NCI-H510A (cell line): ENCODE measurements at places on chromosomes 1 and 21.

GRCh38 chr1:209190591-209191261 lies 392.8 kb upstream of the CAMK1G start:
- DNase-seq: no peak

DNA sequence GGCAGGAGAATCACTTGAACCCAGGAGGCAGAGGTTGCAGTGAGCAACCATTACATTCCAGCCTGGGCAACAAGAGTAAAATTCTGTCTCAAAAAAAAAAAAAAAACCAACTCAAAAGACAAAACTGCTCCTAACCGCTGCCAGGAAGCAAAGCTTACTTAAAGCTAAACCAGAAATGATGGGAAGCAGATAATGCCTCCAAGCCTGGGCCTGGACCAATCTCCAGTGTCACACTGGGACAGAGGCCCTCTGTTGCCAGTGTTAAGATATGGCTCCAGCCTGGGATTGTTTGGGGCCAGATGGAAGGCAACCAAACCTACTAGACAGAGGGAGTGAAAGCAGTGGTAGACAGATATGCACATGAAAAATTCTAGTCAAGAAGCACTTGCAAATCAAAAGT lies 36.9 kb downstream of the NSL1 start:
- DNase-seq: no peak

GRCh38 chr1:231803353-231803752 lies 176.8 kb downstream of the DISC1 start:
- DNase-seq: no peak

- DNase-seq: no peak
These were observed 81.0 kb downstream of the MIS18A start for GRCh38 chr21:32197896-32198295.

- peak; percentile 86 for DNase-seq
These were observed at the start of gene CDC42SE1 for GRCh38 chr1:151059109-151060006. CDC42SE1 (minus strand) TSS chr1:151059622; CDS start chr1:151055730, 3,892 bp downstream.

GRCh38 chr1:204613636-204614035 lies 71.9 kb downstream of the LRRN2 start:
- no peak for DNase-seq

GRCh38 chr1:44113095-44113609 lies 5.5 kb upstream of the KLF17 start:
- no peak for DNase-seq

GRCh38 chr1:921011-921837 lies 2.5 kb upstream of the SAMD11 start:
- DNase-seq: peak; percentile 78

DNA sequence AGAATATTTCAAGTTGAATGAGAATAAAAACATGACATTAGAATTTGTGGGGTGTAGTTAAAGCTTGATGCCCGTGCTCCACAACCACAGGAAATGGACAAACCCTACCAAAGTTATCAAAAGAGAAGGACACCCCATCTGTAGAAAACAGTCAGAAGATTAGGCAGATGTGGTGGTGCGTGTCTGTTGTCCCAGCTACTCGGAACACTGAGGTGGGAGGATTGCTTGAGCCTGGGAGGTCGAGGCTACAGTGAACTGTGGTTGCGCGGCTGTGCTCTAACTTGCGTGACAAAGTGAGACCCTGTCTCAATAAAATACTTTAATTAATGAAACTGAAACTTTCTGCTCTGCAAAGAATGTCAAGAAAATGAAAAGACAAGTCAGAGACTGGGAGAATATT lies 1.5 kb upstream of the SPATC1L start:
- DNase-seq: no peak

DNA sequence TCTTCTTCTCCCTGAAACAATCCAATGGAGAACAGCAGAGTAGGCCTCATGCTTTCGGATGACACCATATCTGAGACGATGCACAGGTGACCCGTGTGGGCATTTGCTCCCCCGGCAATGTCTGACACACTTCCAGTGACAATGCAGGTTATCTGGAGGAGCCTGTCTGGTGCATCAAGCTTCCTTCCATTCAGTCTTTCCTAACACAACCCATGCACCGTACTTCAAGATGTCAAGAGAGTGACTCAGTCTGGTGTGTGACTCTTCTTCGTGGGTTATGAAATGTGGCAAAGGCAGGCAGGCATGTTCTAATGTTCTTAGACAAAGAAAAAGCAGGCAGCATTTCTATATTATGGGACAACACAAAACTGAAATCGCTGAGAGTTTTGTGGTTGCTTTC lies 159.1 kb downstream of the EDEM3 start:
- DNase-seq: no peak

GRCh38 chr1:18972531-18972930 lies 16.1 kb upstream of the IFFO2 start:
- no peak for DNase-seq

GRCh38 chr1:67941746-67942145 lies 108.5 kb upstream of the GNG12 start:
- DNase-seq: no peak

DNA sequence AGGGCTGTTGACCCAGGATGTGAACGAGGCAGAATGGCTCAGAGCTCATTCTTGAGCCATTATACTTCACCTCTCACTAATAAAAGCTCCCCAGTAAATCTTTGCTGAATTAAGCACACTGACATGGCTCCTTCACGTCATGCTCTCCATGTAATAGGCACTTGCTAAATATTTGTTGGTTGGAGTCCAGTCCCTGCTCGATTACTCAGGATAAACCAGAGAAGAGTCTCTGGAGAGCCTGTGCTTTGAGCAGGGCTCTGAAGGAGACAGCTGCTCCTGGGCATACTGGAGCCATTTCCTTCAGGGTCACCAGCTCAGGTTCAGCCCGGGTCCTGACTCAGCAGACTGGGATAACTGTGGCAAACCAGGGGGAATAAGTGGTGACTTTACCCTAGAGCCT lies 46.9 kb downstream of the HLX start:
- no peak for DNase-seq

DNA sequence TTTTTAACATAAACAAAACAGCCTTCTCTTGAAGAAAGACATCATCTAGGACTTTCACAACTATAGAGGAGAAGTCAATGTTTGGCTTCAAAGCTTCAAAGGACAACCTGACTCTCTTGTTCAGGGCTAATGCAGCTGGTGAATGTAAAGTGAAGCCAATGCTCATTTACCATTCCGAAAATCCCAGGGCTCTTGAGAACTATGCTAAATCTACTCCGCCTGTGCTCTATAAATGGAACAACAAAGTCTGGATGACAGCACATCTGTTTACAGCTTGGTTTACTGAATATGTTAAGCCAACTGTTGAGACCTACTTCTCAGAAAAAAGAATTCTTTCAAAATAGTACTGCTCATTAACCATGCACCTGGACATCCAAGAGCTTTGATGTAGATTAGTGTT lies 259.8 kb upstream of the NR5A2 start:
- DNase-seq: no peak

DNA sequence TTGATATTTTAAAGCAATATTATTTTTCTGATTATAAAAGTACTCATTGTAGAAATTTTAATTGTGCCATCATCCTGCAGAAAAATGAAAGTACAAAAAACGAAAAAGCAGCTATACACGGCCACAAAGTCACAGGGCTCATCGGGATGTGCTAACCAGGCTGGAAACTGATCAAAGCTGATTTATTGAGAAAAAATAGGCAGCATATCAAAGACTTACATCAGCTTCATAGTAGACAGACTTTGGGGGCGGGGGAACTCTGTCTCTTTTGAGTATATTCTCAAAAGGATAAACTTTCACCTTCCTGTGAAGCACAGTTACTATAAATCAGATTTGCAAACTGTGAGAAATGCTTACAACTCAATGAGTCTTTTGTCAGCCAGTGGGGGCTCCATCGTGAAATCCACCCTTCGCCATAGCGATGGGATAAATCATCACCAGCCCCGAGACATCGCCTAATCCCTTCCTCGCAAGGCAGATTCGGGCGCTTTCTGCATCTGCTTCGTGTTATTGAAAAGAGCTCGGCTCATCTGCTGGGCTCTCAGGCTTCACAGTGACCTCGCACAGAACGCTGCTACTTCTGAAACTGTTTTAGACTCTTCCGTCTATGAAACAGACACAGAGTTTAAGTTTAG lies 69.2 kb upstream of the ERG start:
- no peak for DNase-seq

DNA sequence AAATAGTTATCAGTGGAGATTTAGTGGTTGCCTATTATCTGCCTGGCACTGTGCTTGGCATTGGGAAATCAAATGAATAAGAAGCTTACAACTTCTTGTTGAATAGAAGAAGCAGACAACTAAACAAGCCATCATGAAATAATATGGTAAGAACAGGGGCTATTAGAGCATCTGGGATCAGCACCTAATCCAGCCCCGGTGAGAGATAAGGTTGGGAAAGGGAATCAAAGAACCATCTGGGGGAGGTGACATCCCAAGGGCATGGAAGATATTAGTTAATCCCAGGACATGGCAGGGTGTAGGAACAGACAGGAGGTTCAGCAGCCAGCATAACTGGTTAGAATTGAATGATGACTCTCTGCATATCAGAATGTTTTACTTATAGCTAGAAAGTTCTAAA lies 36.3 kb upstream of the SUCO start:
- no peak for DNase-seq

GRCh38 chr1:164233149-164233548 lies 325.8 kb upstream of the PBX1 start:
- DNase-seq: no peak

GRCh38 chr1:67684526-67685066 lies 405 bp upstream of the GADD45A start:
- DNase-seq: no peak

GRCh38 chr1:78045563-78045925 lies 222 bp upstream of the GIPC2 start:
- DNase-seq: no peak

DNA sequence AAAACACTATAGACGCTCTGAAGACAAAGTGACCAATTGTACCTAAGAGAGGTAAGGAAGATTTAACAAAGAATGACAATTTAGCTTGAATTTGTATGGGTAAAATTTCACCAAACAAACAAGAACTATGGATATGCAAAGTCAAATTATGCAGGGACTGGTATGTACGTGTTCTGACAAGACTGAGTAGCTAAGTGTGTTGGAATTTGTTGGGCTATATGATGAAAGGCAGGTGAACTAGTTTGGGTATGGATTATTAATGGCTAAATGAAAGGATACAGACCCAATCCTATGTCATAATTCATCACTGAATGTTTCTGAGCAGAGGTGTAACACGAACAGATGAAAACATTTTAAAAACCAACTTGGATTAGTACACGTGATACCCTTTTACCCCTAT lies 7.6 kb downstream of the DNTTIP2 start:
- DNase-seq: no peak

DNA sequence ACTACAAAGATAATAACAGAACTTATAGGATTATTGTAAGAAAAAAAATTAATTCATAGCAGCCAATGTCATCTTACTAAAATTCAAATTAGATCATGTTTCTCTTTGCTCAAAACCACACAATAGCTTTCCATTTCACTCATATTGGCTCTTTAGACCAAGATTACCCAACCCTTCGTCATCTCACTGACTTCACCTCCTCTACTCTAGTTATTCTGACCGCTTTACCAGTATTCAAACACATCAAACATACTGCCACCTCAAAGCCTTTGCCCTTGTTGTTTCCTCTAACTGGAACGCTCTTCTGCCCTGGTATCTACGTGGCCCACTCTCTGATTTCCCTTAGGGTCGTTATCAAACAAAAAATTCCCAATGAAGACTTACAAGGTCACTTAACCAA lies 1.7 kb downstream of the ANGPTL3 start:
- DNase-seq: no peak

DNA sequence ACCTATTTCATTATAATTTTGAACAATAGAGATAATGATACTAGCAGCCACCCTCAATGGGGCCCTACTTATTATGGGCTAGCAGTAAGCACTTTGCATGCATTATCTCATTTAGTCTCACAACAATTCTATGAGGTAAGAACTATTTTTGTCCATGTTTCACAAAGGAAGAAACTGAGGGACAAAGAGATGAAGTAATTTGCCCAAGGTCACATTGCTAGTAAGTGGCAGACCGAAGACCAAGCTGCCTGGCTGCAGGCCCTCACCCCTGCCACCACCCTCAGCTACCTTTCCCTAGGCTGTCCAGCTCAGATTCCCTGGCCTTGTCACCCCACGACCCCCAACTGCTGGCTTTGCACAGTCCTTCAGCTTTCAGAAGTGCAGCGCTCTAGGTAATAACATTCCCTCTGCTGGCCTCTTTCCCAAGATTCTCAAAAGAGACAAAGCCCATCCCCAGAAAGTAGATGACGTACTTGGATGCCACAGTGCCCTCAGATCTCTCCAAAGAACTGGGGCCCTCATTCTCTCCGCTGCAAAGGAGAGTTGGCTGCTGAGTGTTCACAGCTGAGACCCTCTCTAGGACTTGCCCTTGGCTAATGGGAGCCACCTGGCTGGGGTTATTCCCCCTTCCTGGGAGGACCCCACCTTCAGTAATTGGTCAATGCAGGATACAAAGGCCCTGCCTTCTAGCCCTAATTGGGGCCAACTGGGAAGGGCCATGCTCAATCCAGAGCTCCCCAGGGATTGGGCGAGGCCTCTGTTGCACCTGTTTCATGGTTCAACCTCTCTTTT lies 39.5 kb downstream of the IRF2BP2 start:
- no peak for DNase-seq

DNA sequence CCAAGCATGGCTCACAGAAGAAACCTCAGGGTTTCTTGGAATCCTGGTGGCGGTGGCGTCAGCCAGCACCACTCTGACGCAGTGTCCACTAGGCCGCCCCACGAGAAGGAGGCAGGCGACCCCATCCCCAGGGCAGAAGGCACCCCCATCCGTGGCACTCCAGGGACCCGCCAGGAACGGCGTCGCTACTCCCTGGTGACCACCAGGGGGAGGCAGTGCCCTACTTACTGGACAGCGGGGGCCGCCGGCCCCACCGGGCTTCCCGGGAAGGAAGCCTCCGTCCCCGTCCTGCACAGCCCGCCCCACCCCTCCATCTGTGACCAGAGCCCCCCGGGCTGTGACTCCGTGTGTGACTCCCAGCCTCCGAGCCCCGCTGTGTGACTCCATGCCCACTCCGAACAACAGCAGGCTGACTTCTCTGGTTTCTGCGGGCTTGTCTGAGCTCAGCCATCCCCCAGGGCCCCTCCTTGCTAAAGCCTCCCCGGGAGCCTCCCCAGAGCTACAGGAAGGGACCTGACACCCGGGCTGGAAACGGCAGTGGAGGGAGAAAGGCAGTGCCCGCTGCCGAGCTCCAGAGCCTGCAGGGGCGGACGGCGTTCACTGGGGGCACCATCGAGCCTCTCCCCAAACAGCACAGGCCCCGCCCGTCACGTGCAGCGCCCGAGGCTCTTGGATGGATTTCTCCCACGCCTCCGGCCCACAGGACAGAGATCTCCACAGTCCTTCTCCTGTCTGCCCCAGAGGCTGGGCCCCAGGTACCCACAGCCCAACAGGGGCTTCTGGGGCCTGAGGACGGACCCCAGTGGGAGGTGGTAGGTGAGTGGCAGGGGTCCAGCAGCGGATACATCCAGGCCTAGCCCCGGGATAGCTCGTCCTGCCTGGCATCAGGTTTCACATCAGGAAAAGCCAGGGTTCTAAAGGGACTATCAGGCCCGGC lies 21.1 kb downstream of the KIF17 start:
- peak; percentile 98 for DNase-seq
